ENCODE measurements at places on chromosomes 6 and 20.

DNA sequence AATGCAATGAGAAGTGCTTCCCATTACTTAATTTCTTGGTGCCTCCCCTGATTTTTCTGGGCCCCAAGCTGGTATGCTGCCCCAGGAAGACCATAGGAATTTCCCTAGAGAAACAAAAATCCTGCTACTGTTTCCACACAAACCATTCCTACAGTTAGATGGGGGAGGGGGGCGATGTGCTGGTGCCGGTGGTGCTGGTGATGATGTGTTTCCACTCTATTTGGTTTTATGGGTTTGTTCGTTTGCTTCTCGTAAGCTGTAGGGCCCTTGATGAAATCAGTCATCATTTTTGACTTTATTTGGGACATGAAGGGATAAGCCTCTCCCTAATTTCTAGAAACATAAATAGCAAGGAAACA is 105.1 kb downstream of the MKKS start:
- no peak for DNase-seq

DNA sequence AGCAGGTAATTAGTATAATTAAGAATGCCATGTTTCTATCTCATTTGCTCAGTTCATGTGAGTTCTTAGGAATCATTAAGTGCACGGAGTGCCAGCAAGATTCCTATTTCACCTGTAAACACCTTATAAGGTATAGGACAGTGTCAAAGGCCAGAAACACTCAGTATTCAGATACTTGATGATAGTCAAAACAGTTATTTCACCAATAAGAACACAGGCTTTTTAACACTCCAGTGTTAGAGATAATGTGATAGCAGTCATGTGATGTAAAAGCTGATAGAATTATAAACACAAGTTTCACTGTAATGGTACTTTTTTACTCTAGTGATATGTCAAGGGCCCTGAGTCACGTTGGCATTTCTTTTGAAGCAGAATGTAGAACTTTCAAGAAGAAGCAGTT is at the start of gene GPRC6A:
GPRC6A (minus strand) TSS at position 101 of the 400 bp plus-strand sequence; CDS start at position 31, 70 bp downstream.
- no peak for DNase-seq

DNA sequence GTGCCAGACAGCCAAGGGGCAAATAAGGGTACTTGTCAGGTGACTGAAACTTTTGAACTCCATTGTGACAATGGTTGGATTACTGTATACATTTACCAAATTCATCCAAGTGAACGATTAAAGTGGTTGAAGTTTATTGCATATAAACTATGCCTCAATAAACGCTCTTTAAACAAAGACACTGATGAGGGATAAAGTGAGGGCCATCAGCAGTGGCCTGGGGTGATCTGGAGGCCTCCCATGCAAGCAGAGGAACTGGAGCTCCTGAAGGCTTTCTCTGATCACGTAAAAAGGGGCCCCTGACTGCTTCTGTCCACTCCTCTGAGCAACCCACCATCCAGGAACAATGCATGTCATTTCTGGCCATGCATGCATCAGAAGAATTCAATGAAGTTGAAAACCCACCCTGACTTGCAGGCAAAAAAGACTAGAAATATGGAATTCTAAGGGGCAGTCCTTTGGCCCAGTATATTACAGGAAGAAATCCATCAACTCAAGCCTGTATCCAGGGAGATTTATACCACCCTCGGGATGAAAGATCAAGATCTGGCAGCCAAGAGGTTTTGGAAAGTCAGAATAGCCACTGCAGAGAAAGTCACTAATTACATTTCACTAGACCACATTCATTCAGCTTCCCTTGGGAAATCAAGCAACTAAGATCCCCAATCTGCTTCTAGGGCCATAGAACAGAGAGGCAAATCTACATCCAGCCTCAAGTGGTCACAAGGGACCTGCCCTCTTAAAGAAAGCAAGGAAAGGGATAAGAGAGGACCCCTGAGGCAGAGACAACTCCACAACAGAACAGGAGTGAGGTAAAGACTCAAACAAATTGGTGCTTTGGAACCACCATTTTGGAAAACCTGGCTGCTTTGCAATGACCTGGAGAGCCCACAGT is 31.7 kb upstream of the RAB22A start:
- no peak for DNase-seq

DNA sequence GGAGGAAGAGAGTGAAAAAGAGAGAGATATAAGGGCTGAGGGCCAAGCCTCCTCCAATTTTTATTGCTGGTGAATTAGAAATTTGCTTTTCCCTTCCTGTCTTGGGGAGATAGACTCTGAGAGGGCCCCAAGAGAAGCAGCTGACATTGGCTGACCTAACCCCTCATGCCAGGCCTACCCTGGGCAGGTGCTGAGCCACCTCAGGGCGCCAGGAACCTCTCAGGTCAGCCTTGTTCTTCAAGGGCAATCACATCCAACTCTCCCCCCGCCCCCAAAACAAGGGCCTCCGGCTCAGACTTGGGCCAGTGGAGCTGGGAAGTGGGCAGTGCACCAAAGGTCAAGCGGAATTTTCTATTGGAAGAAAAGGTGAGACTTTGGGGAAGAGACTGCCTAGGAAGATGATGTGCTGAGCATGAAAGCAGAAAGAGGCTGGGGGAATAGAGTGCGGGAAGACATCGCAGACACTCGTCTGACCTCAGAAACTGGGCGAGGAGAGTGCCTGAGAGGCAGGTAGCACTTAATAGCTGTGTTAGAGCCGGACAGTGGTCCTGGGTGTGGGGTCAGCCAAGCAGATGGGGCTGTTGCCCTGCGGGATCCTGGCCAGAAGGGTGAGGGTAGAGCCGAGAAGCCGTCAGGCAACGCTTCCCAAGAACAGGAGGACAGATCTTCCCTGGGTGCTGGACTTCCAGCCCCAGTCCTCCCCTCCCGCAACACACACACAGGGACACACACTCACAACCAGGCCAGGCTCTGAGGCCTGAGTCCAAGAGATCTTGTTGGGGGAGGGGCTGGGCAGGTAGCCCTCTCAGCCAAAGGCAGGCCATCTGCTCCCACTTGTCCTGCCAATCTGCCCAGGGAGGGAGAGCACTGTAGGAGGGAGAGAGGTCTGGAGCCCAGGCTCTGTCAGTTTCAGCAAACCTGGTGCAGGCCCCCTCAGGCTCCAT is 3.7 kb upstream of the FASTKD5 start:
- no peak for DNase-seq

DNA sequence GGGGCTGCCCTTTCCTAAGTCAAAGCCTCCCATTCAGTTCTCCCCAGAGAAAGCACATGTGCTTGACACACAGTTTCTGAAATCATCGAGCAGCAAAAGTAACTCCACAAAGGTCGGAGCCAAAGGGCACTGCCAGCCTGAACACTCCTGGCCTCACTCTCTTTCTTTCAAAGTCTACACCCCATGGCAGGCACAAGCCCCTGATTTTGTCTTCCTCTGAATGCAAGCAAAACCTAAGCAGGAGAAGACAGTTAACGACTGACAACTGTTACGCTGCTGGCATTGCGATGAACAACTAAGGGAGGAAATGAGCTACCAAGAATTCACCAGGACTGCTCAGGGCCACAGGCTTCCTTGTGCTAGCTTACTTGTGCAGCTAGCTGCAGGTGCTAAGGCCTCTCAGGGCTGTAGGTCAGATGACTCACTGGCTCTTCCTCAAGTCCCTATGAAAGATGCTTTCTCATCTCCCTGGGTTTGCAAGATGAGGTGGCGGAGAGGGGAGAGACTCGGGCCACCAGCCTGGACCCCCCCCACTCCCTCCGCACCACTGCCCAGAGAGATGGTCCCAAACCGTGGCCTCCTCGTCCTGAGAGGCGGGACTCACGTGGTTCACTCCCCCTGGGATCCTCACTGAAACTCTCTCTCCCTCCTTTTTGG is 208.2 kb downstream of the DLL1 start:
- DNase-seq = no peak

- no peak for DNase-seq
These were observed 14.3 kb downstream of the GLO1 start for GRCh38 chr6:38688579-38689087.

DNA sequence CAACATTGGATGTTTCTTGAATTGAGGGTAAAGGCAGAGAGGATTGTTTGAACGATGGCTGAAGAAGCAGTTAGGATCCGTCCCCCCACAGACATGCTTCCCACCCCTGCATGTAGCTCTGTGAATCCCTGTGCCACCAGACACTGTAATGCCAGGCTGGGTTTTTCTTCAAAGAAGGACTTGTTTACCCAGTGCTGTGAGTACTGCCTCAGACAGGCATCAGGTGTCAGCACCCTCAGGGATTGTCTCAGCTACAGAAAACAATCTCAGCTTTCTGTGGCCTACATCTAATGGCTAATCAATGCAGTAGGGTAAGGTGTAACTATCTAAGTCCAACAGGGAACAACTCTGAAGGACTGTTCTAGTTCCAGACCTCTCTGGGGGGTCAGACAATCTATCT is 853.0 kb upstream of the EPHA7 start:
- no peak for DNase-seq

- no peak for DNase-seq
These were observed 67.0 kb downstream of the IYD start for GRCh38 chr6:150435832-150436231.

DNA sequence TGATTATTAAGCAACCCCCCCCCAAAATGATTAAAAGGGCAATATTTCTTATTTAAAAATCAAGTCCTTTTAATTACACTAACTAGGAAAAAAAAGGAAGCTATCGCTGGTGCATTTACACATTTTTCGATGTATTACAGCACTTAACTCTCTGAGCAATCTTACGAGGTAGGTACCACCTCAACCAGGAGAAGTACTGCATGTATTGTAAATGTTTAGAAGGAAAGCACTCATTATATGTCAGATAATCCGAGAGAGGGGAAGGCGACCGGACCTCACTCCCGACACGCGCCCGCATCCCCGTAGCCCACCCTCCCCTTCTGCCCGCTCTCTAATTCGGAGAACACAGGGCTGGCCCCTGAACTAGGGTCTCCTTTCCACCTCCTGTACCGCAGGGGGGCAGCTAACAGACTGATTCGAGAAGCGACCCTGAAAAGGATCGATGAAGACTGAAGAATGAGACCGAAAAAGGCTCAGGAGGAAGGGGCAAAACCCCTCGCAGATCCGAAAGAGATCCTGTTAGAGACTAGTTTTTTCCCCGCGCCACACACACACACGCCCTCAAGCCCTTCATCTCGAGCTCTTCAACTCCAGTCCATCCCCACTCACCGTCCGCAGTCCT is 337 bp downstream of the ESF1 start:
- DNase-seq = no peak

DNA sequence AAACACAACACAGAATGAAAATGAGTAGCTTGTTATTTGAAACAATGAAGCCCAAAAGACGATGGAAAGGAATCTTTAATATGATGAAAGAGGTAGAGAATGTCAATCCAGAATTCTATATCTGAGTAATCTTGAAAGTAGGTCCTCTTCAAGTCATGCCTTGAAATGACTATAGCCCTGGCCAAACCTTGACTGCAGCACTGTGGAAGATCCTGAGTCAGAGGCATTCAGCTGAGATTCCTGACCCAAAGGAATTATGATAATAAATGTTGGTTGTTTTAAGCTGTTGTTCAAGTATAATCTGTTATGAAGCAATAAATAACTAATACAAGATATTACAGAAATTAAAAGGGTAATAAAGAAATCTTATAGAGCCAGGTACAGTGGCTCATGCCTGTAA is 64.8 kb downstream of the IBTK start:
- no peak for DNase-seq

DNA sequence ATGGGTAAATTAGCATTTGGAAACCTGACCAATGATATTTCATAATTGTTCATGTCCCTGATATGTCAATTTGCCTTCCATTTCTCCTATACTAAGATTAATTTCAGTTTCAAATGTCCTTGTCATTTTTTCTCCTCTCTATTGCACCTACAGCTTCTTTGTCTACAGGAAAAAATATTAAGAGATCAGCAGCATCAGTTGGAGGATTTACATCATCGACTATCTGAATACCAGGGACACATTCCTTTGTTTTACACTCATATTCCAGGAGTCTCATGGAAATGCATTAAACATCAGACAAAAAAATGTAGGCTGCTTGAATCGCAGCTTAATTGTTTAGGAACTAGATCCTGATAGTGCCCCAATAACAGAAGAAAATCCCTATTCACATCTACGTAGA is 188.2 kb downstream of the PRKN start:
- DNase-seq = no peak

- DNase-seq = no peak
These were observed 19.3 kb downstream of the CITED2 start for GRCh38 chr6:139355172-139355571.

DNA sequence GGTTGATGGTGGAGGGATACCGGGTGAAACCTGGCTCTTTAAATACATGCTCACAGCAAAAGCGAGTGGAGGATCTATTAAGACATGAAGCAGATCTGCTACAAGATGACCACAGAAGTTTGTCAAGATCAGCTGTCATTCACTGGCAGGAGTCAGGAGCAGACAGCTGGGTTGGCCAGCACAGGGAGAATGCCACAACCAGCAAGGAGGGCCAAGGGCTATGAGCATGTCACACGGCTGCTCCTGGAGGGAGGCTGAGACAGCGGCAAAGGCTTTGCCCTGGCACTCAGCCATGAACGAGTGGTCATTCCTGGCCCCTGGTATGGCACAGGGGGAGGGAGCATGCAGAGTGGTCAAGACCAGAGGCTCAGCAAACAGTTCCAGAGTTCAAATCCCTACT is 77.6 kb downstream of the POPDC3 start:
- DNase-seq = no peak

GRCh38 chr6:83578057-83578456 is 65.7 kb downstream of the PRSS35 start:
- no peak for DNase-seq

DNA sequence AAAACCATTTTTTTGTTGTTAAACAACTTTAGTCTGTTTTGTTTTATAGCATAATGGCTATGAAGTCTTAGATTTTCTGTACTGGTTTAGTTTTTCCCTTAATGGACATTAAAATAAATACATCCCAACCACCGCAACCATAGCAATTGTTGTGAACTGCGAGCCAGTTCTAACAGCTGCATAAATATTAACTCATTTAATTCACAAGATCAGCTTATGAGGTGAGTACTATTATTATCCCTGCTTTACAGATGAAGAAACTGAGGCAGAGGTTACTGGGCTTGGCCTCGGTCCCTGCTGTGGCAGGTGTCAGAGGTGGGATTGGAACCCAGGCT is 23.1 kb downstream of the MOCS3 start:
- DNase-seq = no peak

GRCh38 chr20:64228751-64229506 is 26.6 kb upstream of the PCMTD2 start:
- DNase-seq = no peak

DNA sequence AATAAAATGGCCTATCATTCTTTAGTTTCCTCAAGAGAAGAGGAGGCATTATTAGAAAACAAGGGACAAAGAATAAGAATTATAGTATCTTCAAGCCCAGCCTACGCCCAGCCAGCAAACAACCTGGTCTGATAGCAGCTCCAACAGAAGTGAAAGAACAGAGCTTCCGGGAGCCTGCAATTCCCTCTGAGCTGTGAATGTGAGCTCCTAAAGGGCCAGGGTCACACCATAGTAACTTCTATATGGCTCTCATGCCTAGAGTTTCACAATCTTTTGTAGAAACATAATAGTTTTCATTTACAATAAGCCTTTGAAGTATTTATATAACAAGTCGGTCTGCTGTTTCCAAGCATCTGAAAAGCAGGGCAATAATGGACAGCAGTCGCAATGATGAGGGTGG is 116.5 kb downstream of the SMLR1 start:
- DNase-seq = no peak
